Glomerular endothelial cell (primary cell): ENCODE measurements at places on chromosomes 11 and 22. TPM values are rescaled to one million over a fixed set of nuclear protein-coding genes. Genes with fewer than 3 reads are reported as not detected.

- DNase-seq, result no peak
These were observed 300.6 kb upstream of the C11orf87 start for GRCh38 chr11:109121173-109121932.

DNA sequence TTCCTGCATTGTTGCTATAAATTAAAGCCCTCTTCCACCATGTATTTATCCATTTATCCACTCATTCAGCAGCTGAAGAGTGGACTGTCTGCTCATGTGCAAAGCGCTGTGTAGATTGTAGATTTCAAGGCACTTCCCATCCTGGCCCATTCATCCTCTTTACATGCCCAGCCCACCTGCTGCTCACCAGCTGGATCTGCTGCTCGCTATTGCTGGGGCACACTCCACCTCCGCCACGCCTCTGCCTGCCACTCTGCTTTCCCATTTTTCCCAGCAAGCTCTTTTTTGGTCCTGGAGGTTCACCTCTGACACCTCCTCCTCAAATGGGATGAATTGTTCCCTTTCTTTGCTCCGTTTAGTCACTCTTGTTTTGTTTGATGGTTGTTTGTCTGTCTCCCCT lies 48.3 kb downstream of the CEP164 start:
- no peak for DNase-seq

DNA sequence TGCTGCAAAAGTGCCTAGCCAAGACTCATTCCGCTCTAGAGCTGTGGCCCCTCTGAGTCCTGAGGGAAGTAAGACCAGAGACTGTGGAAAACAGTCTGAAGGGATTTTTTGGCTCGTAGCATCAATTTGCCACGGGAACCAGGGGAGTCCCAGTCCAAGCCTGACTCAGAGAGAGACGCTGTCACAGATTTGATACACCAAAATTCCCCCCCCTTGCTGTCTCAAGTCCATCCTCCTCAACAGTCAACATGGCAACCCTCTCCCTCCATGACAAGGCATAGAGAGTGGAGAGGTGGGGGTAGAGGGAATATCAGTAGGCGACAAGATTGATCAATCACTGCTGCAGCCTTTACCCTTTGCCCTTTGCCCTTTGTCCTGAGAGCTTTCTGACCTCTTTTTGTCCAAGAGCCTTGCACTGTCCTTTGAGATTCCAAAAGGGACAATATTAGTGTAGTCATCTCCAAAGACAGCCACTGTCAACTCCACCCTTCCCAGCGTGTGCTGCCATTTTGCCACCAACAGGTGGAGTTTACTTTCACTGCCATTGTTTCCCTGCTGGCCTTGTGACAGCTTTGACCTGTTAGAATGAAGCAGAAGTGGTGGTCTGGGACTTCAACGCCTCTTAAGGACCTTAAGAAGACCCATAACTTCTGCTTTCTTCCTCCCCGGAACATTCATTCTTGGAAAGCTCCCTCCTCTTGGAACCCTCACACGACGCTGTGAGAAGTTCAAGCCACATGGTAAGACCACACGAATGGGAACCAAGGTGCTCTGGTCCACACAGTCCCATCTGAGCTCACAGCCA lies 7.3 kb downstream of the SLC15A3 start:
- no peak for DNase-seq

DNA sequence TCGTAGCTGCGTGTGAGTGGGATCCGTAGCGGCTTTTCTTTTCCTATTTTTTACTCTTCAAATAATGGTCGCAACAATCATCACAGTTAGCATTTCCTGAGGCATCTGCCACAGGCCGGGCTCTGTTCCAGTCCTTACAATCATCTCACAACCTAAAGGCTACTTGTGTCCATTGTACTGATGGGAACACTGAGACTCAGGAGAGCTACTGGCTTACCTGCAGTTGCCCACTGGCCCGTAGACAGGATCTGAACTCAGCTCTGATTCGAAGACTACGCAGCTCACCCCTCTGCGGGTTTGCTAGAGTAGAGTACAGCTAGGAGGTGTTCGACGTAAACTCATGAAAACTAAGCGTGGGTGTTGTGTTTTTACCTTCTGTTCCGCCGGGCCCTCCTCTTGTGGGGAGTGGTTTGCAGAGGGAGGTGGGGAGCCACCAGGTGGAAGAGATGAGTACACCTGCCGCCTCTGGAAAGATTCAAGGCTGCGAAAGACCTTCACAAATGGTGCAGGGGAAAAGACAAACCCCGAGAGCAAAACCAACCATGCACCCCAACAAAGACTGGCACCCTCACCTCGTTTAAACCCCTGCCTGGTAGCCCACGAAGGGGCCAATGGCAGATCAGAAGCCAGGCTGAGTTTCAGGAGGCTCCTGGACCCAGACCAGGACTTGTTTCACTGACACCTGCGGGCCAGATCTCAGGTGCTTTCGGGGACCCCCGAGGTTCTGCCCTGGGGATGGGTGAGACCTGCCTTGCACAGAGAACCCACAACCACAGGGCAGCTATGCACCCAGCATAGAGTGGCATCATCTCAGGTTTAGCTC lies 18.3 kb upstream of the RFPL3 start:
- DNase-seq, result no peak

DNA sequence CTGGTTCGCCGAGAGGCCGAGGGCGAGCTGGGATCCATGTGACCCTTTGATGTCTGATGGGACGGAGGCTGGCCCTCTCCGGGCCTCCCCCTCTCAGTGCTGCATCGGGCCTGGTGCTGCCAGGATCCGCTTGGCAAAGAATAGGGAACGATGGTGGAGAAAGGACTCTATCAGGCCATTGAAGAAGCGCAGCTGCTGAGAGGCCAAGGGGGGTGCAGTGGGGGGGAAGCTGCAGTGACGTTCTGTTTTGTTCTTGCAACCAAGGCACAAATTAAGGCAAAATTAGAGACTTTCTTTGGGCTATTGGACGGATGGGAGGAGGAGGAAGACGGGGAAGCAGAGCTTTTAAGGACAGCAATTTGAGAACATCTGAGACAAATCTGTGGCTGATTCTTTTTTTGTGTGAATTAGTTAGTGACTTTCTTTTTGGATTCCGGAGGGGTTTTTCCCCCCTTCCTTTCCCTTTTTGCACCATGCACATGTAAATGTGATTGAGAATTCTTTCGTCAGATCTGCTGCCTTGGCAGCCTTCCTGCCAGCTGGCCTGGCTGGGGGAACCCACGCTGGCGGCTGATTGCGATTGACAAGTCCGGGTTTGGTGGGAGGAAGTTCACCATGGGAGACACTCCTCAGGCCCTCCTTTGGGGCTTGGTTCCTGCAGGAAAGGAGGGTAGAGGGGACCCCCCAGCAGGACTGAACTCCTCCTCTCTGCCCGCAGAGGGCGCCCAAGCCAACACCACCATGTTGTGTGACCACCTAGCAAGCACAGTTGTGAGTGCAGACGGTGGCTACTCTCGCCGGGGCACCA lies 214.6 kb downstream of the NTM start:
- no peak for DNase-seq

MRGPRX4 gene
- not detected in 2 replicates for total RNA-seq

- DNase-seq, result no peak
These were observed 176.5 kb downstream of the LARGE1 start for GRCh38 chr22:33743756-33744155.

TRIM49 gene
- not detected in 2 replicates for total RNA-seq

DNA sequence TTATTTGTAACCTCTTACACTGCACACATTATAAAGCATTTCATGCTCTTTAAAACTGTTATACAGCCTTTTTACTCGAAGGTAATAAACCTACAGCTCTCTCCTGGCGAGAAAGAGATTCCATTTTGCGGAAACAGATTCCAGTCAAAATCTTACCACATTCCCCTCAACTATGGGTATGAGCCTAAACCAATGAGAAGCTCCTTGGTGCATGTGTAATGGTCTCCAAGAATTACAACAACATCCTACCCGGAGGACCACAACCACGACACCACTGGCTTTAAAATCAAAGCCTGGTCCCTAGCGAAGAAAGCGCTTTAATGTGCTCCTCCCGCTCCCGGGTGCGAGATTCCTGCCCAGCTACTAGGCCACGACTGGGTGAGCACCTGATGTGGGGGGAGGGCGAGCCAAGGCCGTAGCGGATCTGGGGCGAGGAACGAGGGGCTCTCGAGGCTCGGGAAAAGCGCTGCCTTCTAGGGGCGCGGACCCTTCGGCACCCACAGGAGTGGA lies 821 bp downstream of the CELF1 start:
- DNase-seq, result no peak

DNA sequence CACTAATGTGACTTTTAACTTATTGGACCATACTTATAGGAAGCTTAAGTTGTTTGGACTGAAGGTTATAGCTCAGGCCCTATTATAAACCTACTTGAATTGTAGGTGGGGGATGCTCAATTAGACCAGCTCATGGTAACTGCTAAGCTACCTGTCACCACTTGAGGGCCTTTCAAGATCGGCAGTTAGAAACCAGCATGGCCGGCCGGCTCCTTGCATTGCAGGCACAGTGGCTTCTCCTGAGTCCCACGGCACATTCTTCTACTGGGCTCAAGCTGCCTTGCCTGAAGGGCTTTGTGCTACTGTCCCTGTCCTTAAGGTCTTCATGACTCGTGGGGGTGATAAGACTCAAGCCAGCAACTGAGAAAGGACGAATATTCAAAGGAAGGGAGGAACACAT lies 70.8 kb downstream of the TBC1D22A start:
- no peak for DNase-seq

- no peak for DNase-seq
These were observed 11.8 kb downstream of the MB start for GRCh38 chr22:35605369-35605680.

DNA sequence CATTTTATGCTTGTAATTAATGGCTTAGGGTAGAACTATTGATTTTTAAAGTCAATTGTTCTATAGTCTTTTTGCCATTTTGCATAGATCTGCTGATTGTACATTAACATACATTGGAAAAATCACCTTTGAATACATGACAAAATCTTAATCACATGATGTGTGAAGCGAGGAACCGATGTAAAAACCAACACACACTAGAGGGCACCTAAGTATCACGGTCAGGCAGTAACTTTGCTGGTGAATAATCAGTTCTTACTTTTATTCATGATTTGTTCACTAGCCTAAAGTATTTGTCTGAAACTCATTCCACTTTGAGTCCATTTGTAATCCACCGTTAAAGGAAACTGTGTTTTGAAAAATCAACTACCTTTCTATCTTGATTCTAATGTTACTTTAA lies 28.2 kb downstream of the JHY start:
- no peak for DNase-seq

DNA sequence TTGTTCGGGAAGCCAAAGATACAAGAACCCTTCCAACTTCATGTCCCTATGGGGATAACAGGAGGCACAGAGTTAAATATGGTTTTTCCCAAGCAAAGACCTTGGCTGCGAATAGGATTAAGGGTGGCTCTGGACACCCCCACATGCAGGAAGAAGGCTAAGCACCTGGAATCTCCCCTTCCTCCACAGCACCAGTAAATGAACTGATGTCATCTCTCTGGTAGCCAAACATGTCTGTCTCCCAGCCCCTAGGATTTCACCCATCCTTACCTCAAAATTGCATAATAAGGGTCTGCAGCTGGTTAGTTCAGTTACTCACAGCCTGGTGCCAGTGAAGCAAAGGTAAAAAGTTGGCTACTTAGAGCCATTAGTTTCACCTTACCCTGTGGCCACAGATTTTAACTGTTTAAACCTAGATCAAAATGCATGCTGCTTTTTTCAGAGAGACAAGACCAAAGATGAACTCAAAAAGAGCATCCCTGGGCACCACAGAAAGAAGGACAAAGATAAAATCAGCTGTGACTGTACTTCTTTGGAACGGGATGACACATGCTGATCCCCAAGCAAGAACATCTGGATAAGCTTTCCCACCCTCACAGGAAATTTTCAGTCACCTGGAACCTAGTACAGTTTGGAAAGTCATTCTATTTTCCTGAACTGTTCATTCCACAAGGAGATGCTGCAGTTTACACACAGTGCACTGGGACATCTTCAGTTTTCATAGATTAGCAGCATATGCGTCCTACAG lies 77.2 kb upstream of the AKIP1 start:
- no peak for DNase-seq

PLAAT5 gene
- total RNA-seq, result not detected in 2 replicates

DNA sequence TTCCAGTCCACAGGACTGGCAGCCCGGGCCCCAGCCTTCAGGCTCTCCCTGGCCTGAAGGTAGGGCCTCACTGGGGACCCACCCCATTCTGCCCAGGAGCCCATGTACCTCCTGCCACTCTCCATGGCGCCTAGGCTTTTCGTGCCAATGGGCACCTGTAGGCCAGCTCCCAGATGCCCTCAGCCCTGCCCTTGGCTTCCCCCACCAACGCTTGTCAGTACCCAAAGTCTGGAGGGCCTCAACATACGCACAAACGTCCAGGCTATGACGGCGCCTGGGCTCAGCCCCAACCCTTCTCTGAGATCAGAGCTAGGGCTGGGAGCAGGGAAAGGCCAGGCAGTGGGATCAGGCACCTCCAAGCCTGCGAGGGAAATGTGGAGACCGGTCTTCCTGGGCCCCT lies 816.9 kb upstream of the LUZP2 start:
- no peak for DNase-seq

OR2D2 gene
- total RNA-seq, result 0.35 TPM in 1 of 2 replicates, not detected in the other

MS4A15 gene
- not detected in 2 replicates for total RNA-seq

SYVN1 gene
- total RNA-seq, result 23.3 and 38.4 TPM in 2 replicates

- no peak for DNase-seq
These were observed 58.9 kb upstream of the MYEOV start for GRCh38 chr11:69234740-69235710.

DNA sequence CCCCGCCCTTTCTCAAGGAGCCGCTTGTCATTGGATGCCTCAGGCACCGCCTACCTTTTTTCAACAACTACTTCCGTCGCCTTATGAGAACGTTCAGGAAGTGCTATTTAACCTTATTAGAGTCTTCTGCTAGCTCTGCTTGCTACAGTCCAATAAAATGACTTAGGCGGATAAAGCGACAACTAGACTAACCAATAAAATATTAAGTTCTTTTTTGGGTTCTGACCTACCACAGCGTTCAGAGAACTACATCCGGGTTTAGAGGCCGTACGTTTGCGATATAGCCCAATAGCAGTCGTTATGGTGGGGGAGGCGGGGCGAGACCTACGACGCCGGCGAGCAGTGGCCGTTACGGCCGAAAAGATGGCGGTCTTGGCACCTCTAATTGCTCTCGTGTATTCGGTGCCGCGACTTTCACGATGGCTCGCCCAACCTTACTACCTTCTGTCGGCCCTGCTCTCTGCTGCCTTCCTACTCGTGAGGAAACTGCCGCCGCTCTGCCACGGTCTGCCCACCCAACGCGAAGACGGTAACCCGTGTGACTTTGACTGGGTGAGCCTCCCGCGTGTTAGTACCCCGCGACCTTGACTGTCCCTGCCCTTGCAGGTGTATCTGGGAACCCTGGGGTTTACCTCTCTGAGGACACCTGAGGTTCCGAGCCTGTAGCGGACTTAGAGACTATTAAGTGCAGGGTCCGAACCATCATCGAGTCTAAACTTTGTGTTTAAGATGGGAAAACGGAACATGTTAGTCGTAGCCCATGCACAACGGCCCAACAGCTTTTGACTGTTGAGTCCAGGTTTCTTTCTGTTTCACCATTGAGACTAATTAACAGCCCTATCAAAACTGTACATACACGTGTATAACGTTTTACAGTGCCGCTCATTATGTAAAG lies at the start of gene TMX2:
TSS of gene TMX2 (plus strand) at position 338 of the 895 bp plus-strand sequence. CDS start at position 364, 26 bp downstream.
- peak; percentile 99 for DNase-seq

DNA sequence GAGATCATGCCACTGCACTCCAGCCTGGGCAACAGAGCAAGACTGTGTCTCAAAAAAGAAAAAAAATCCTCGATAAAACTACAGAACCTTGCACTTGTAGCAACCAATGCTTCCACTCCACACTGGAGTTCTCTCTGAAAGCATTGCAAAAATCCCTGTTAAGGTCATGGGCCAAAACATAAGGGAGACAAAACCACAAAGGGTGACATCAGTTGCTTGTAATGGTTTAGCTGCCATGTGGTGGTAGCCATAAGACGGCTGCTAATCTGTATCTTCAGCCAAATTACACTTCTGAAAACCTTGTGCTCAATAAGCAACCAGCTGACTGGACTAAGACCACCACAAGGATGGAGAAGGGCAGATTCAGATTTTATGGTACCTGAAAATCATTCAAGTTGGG lies 20.6 kb upstream of the TPH1 start:
- DNase-seq, result no peak

OR52L1 gene
- not detected in 2 replicates for total RNA-seq
